ENCODE measurements at places on chromosomes 2 and 18. TPM values are rescaled to one million over a fixed set of nuclear protein-coding genes. Genes with fewer than 3 reads are reported as not detected.

ANKRD30B gene
- total RNA-seq, result not detected

NABP1 gene
- total RNA-seq, result 52.2 TPM

ANKRD36C gene
- 67.8 TPM for total RNA-seq

GALR1 gene
- not detected for total RNA-seq

ADAM23 gene
- 0.26 TPM for total RNA-seq

QPCT gene
- 0.48 TPM for total RNA-seq

Data from activated naive CD4-positive, alpha-beta T cell treated with anti-CD3 and anti-CD28 coated beads, Interleukin-2, amount 10 ng/mL, durations not matched to agents 5 hours and 36 hours (primary cell).